CD4-positive, alpha-beta T cell treated with Interleukin-4 for 4 hours (primary cell): ENCODE measurements at places on chromosomes 5 and 9.

- DNase-seq = no peak
Measured at GRCh38 chr5:157384971-157385709, 74.9 kb upstream of the NIPAL4 start.

DNA sequence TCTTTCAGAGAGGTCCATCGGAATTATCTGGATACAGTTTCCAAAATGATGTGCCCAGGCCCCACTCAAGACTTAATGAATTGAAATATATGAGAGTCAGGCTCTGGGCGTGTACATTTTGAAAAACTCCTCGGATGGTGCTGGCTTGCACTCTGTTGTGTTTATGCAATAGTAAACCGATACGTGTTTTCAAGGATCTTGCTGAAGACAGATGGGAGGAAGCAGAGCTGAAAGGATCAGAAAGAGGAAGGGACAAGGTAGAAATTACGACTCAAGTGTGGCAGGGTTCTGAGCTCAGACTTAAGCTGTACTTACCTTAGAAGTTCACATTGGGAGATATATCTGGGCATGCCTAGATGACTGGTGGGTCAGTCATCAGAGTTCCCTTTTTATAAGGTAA is 13.7 kb upstream of the STOM start:
- no peak for DNase-seq

DNA sequence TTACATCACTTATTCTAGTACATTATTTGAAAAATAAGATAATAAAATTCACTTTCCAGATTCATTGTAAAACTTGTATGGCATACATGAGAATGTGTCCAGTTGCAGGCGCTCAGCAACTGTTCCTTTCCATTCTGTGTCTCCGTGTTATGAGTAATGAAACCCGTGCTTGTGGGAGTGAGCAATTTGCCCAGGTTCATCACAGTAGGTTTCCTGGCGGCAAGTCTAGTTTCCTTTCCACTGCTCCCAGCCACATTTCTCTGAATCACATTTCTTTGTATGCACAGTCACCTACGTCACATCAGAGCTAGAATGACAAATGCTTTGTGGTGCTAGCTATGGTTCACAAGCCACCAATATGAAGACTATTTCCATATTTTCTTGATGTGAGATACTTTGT is 39.9 kb downstream of the MOCS2 start:
- DNase-seq = peak; percentile 11

DNA sequence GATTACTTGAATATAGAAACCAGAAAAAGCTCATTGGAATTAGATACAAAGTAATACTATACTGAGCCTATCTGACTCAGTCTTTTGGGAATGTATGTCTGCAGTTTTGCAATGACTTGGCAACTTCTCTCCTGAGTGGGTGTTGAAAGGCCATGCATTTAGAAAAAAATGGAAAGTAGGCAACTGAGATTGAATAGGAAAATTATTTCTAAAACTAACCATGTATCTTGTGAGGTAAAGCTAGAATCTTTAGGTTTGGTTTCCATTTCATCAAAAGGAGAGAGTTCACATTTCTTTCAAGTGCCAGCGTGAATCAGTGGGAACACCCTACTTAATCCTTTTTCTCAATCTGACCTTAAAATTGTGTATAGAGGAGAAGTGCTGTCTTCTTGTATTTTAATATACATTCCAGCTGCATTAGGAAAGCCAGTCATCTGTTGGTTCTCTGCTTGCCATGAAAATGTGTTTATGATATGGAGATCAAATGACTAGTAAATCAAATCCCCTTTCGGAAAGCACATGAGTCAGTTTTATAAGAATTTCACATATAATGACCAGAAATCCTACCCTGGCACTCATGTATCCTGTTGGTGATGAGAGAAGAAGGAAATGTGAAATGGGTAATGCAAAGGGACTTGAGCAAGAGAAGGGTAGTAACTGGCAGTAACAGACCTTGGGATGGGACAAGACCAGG is 30.4 kb downstream of the NFX1 start:
- DNase-seq = no peak

GRCh38 chr5:137122558-137122957 is 376.6 kb downstream of the SPOCK1 start:
- DNase-seq = no peak
